Ovary (tissue), 10 donors: ENCODE measurements at places on chromosomes 6 and 20. TPM values are rescaled to one million over a fixed set of nuclear protein-coding genes. Genes with fewer than 3 reads are reported as not detected.

DNA sequence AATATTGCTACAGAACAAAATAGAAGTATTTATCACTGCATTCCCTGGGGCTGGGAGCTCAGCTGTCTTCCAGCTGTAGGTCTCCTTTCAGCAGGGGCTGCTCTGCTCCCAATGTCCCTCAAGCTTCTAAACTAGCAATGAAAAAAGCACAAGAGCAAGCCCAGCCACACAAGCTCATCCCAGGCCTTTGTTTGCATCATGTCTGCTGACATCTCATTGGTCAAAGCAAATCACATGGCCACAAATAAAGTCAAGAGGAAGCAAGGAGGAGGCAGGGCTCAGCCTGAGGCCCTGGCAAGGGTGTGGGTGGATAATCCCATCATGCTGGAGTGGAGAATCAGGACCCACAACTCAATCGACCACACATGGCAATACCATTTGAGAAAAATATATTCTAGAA is 2.2 kb upstream of the BFSP1 start:
- no peak for DNase-seq

DNA sequence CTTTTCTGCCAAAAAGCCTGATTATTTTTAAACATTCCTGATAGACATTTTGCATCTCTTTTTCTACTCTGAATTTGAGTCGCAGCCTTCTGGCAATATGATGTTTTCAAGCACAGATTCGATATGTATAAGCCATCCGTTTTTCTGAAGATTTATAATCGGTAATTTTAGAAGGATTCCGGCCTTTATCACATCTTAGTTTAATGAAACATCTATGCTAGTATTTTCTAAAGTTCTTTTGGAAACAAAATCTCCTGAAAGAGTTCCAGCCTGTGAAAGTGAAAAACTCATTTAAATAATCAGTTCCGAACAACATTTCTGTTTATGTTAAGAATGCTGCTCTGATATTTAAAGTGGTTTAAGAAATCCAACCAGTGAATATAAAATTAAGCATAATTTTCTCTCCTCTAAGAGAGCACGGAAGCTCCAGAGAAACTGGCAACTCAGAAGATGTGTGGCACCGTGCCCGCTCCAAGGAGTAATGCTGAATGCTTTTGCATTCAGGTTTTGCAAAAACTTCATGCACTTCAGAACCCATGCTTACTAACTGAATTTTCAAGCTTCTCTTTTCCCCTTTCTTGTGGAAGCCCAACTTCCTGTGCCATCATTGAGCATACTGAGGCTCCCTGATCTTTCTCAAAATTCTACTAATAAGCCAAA is 20.7 kb downstream of the NDUFAF4 start:
- DNase-seq, result no peak

DNA sequence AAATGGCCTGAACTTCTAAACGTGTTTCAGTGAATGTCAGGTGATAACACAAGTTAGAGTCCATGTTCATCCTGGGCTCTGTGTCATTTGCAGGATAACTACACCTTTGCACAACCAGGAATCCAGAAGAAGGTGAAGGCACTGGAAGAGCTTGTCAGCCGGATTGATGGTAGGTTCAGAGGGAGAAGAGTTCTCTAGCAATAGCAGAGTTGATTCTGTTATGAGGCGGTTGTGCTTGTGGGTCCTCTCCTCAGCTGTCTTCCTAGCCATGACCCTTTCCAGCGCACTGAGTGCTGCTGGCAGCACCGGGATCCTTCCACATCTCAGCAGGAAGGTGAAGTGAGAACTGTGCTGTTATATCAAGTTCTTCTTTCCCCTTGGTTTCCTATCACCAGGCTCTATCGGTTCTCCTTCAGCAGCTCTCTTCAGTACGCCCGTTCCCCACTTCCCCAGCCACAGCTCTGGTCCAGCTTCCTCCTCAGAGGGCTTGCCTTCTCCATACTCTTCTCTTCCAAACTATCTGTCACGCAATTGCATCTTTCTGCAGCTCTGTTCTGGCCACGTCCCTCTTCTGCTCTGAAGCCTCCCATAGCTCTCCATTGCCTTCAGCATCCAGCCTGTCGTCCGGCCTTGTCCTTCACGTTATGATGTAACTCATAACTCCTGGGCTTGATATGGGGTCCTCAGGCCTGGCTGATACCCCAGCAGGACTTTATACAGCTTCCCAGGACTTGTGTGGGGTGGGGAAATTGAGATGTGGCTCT is 39.9 kb upstream of the RNF8 start:
- no peak for DNase-seq

DNA sequence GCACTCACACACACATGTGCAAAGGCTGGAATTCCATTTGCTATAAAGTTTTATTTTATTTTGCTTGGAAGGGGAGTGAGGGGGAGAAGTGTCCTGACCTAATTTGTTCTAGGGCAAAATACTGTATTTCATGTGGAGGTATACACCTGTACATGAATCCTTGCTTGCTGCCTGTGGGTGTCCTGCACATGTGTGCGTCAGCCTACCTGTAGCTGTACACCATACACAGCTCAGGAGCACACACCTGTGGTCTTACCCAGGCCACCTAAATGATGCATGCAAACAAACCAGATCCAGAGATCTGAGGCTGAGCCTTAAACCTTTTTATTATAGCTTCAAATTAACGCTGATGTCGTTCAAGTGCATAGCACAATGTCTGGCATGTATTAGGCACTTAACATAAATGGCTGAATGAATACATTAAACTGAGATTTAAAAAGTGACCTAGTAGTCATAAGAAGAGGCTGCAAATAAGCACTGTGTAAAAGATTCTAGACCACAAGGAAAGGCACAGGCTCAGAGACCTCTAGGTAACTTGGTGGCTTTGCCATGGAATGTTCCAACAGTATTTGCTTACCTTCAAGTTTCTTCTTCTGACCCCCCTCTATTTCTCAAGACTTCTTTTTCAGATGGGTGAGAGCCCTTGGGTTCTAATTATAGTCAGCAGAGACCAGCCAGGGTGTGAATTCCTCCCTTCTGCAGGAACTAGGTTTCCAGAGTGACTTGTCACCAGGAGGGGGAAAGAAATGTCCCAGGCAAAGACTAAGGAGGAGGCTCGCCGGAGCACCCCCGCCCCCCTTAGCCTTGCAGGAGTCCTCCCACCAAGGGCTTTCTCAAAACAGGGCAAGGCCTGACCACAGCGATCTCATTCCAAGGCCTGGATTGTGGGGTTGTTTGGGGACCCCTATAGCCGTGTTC is 13.4 kb downstream of the FOXC1 start:
- no peak for DNase-seq

DNA sequence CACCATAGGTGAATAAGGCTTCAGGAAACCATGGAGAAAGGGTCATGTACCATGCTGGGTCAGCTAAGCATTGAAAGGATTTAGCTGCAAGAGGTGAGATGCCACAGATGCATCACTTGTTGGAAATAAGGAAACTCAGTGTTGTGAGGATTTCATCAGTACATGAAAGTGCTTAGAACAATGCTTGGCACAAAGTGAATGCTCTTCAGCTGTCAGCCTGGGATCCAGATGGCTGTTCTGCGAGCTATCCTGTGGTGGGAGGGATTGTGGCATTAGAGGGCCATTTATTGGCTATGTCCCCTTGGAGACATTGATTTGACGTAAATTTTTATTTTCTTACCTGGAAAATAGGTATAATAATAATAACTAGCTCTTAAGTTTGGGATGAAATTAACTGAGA is 53.0 kb downstream of the ELOVL2 start:
- DNase-seq, result no peak

DNA sequence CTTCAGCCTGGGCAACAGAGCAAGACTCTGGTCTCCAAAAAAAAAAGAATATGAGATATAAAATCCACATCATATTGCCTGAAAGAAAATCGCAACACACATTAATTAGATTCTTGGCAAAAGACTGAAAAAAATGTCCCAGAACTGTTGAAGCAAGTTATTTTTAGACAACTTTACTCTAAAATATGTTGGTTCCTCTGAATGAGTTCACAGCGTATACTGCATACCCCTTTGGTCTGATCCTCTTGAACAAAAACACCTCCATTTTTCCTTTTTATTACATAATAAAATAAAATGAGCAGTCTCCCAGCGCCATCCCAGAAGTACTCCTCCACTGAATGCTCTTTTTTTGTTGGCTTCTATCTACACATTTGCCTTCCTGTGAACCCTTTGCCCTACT is 126.0 kb upstream of the TMEM170B start:
- no peak for DNase-seq

DNA sequence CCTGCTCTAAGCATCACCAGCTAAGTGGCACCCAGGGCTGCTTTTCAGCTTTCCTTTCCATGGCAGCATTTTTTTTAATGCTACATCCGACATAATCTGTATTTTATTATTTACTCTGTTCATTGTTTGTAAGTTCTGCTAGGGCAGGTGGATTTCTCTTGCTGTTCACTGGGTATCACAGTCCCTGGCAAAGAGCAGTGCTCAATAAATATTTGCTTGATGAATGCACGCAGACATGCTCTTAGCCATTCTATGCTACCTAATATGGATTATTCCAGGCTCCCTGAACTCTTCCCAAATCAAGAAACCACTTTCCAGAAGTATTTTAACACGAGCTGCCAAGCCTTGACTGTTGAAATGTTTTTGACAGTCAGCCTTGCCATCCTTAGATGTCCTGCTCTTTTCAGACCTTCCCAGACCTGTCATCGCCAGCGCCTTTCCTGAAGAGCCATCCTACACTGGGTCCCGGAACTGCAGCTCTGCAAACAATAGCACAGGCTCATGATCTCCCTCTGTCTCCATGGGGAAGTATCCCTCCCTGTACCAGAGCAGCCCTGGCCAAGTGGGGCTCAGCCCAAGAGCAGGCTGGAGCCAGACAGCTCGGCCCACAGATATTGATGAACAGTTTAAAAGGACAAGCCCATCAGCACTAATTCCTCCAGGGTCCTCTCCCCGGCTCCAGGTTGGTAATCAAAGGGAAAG is 136.5 kb upstream of the CDH4 start:
- no peak for DNase-seq

DNA sequence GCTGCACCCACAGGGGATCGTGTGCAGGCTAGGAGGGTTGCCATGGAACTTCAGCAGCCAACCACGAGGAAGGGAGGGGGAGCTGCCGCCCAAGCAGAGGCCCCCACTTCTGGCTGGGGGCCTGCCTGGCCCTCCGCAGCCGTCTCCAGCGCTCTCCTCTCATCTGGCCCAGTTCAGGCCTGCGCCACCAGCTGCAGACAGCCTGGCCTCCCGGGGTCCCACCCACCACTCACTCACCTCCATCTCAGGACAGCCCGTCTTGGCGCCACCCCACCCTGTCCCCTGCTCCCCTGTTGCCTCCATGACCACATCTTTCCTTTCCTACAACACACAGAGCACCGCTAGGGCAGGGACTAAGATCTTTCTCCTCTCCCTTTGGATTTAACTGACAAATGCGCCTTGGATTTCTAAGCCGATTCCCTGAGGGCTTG is 98.7 kb downstream of the ANKRD60 start:
- DNase-seq, result no peak

DNA sequence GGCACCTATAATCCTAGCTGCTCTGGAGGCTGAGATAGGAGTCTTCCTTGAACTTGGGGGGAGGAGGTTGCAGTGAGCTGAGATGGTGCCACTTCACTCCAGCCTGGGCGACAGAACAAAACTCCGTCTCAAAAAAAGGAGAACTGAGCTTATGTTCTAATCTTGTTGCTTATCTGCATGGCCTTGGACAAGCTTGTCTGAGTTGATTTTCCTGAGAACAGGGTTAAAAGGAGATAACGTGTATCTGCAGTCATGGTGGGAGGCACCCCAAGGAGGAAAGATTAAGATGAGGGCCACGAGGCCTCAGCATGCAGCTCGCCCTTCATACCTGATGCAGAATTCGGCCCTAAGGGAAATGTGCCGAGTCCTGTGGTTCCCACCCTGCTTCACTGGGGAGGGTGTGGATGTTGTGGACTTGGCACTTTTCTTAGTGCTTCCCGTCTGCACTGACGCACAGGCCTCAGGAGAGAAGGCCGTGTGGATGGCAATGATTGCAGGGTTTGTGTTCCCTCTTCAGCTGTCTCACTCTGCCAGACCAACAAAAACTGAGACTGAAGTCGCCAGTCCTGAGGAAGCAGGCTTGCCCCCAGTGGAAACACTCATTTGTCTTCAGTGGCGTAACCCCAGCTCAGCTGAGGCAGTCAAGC is 56.3 kb downstream of the EZR start:
- no peak for DNase-seq

- DNase-seq, result no peak
Observed at GRCh38 chr20:46171909-46172308, 53.8 kb downstream of the CD40 start.

DNA sequence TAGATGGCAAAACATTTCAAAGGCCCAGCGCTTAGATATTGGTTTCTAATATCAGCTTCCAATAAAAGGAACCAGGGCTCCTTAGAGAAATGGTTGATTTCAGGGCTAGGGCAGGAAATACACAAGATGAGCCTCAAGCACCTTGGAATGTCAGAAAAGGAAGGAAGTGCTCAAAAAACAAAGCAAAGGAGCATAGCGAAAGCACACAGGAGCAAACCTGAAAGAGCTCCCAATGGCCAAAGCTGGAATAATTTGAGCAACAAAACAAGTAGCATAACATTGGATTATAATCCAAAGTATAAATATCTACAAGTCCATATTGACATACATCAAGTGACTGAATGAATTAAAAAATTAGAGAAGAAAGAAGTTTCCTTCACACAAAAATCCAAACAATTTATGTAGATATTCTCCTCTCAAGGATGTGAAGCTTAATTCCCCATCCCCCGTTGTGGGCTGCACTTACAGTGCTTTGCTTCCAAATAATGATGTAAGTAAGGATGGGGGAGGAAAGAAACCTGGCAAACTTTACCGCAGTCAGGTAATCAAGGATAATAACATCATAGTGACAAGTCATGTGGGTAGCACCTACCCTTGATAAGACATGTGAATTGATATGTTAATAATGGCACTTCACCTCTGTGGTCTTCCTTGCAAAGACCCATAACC is 132.9 kb upstream of the DST start:
- DNase-seq, result no peak

DNA sequence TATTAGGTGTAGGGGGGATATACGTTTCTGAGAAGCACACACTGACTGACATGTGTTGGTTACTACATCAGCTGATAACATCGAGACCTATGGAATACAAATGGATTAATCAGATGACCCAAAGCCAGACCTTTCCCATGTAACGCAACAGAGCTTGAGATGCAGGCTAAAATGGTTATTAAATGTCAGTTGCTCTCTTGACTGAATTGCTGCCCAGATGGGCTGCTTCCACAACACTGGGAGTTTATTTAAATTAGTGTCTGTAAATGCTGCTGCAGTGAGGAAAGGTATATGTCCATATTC is 298.8 kb downstream of the PHACTR1 start:
- no peak for DNase-seq

DNA sequence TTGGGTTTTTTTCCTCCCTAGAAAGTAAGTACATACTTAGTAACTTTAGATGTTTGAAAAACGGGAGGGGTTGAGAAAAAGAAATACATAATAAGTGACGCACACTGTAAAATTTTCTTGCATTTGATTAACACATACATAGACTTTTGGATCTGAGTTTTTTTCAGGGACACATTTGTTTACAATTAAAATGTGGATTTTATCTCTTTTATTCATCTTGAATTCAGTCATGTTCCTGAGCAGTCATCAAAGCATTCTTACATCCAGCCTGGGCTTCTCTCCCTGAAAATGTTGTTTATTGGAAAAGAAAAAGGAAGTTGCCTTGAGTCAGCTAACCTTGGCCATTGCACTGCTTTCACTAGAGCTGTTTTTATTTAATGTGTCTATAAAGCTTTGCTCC is 8.7 kb upstream of the RPP40 start:
- DNase-seq, result no peak

The DEF6 gene
- total RNA-seq, result 4.0 TPM

The IPCEF1 gene
- total RNA-seq, result 1.9 TPM

The RFX6 gene
- total RNA-seq, result not detected

The COL9A3 gene
- total RNA-seq, result not detected

The ZSCAN23 gene
- 5.2 TPM for total RNA-seq

The ANKRD6 gene
- total RNA-seq, result 24.0 TPM

The SOX4 gene
- 50.9 TPM for total RNA-seq

The PLA2G7 gene
- 0.18 TPM for total RNA-seq

The C6orf132 gene
- 0.05 TPM for total RNA-seq

The NAPB gene
- total RNA-seq, result 16.0 TPM
